ENCODE measurements at places on chromosomes 7 and 10. TPM values are rescaled to one million over a fixed set of nuclear protein-coding genes. Genes with fewer than 3 reads are reported as not detected.

Gene KEL
- total RNA-seq: 0.66 TPM

Gene AOAH
- total RNA-seq: 3.7 TPM

Gene GRM3
- 0.04 TPM for total RNA-seq

Gene MKX
- 14.7 TPM for total RNA-seq

Gene MACC1
- 0.09 TPM for total RNA-seq

Gene KCP
- total RNA-seq: 0.58 TPM

Gene OR9A2
- 0.18 TPM for total RNA-seq

Gene PRKCQ
- 16.5 TPM for total RNA-seq

Gene CRYGN
- 0.09 TPM for total RNA-seq

Gene JAKMIP3
- 0.27 TPM for total RNA-seq

Gene MLXIPL
- 0.13 TPM for total RNA-seq

Gene ACTL6B
- not detected for total RNA-seq

Gene FAM131B
- total RNA-seq: 1.4 TPM

Gene UTF1
- total RNA-seq: not detected
